ENCODE measurements at places on chromosomes 5 and 9.

GRCh38 chr5:132142459-132142858, 68.9 kb downstream of the CSF2 start:
- peaks cover 3% of the 10 kb centered on the region for H3K36me3 ChIP-seq
- no peak overlapping the region for H3K4me3 ChIP-seq
- DNase-seq, result no peak

GRCh38 chr9:37914701-37915358, 10.9 kb upstream of the SLC25A51 start:
- no peak overlapping the region for H3K4me3 ChIP-seq
- H3K4me1 ChIP-seq, result peaks cover 2% of the 10 kb centered on the region
- no peaks in the 10 kb centered on the region for H3K27me3 ChIP-seq

- no peaks in the 10 kb centered on the region for H3K4me1 ChIP-seq
- H3K27ac ChIP-seq, result no peak overlapping the region
- no peak overlapping the region for H3K4me3 ChIP-seq
- H3K27me3 ChIP-seq, result peaks cover 4% of the 10 kb centered on the region
- no peak for DNase-seq
- H3K36me3 ChIP-seq, result no peaks in the 10 kb centered on the region
These were observed 98.4 kb upstream of the C9orf72 start for GRCh38 chr9:27671636-27672035.

DNA sequence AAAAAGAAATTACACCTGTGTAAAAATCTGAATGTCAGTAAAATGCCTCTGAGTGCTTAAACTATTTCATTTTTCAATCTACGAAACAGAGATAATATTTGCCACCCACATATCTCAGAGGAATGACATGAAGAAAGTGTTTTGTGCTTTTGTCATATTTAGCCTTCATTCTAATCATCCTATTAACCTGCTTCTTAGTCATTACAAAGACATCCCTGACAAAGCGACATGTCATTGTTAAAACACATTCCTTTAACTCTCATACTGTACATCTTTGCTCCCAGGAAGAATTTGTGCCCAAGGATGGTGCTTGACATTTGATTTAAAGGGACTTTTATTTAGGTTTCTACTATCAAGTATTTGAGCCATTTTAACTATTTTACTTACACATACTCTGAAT, 275.9 kb downstream of the DMRTA1 start:
- no peaks in the 10 kb centered on the region for H3K36me3 ChIP-seq
- no peak overlapping the region for H3K4me3 ChIP-seq
- H3K27ac ChIP-seq, result no peak overlapping the region
- H3K27me3 ChIP-seq, result no peaks in the 10 kb centered on the region

DNA sequence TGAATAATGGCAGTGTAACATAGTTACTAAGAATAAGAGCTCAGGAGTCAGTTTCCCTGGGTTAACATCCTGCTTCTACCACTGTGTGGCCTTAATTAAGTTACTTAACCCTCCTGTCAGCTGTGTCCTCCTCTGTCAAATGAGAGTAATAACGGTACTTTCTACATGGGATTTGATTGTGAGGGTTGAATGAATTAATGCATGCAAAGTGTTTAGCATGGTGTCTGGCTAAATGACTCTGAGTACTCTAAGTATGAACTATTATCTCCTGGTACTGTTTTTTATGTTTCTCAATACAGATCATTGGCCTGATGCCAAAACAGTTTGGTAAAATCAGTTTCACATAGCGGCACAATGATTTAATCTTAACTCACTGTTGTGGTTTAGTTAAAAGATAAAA, 19.6 kb downstream of the ZNF131 start:
- no peak overlapping the region for H3K4me3 ChIP-seq
- no peak overlapping the region for H3K27ac ChIP-seq
- no peak for DNase-seq
- peaks cover 64% of the 10 kb centered on the region for H3K36me3 ChIP-seq
- H3K27me3 ChIP-seq, result no peaks in the 10 kb centered on the region

- H3K27me3 ChIP-seq, result no peaks in the 10 kb centered on the region
- H3K36me3 ChIP-seq, result no peaks in the 10 kb centered on the region
- H3K27ac ChIP-seq, result no peak overlapping the region
These were observed 62.1 kb upstream of the NUDT12 start for GRCh38 chr5:103624675-103625074.

DNA sequence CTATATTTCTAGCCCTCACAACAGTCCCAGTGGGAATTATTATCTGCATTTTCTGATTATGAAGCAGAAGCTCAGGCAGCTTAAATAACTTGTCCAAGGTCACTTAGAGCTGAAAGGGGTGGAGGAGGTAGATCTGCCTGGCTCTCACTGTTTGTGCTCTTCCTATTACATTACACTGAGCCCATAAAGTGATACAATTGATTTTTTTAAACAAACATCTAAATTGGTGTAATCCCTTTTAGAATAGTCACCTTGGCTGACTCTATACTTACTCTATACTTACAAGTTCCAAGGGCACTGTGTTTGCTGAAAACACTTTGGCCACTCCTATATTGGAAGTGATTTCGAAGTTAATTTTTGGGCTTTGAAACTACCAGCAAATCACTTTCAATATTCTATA, 144.7 kb downstream of the APBA1 start:
- H3K4me3 ChIP-seq, result no peak overlapping the region
- H3K27ac ChIP-seq, result no peak overlapping the region
- no peaks in the 10 kb centered on the region for H3K36me3 ChIP-seq

DNA sequence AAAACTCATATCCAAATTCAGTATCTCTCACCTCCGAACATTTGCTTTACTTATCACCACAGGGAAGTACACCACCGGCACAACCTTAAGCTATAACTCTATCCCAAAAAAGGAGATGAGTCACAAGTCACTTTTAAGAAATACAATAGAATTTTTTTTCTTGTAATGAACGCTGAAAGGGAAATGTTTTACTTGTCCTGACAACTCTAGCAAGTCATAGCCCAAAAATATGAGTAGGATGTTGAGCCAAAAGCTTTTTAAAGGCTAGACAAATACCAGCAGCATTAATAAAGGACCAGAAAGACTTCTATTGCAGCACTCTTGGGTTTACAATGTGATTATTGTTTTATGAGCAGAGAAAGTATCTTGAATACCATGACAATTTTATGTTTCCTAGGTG, 147.3 kb upstream of the FST start:
- H3K4me3 ChIP-seq, result no peak overlapping the region
- no peak for DNase-seq
- H3K27ac ChIP-seq, result no peak overlapping the region
- H3K4me1 ChIP-seq, result no peaks in the 10 kb centered on the region
- no peaks in the 10 kb centered on the region for H3K36me3 ChIP-seq

GRCh38 chr9:88383176-88383575, 5.1 kb upstream of the SPIN1 start:
- no peak overlapping the region for H3K27ac ChIP-seq
- DNase-seq, result no peak
- no peak overlapping the region for H3K4me3 ChIP-seq
- H3K27me3 ChIP-seq, result peaks cover 10% of the 10 kb centered on the region
- peaks cover 13% of the 10 kb centered on the region for H3K4me1 ChIP-seq

DNA sequence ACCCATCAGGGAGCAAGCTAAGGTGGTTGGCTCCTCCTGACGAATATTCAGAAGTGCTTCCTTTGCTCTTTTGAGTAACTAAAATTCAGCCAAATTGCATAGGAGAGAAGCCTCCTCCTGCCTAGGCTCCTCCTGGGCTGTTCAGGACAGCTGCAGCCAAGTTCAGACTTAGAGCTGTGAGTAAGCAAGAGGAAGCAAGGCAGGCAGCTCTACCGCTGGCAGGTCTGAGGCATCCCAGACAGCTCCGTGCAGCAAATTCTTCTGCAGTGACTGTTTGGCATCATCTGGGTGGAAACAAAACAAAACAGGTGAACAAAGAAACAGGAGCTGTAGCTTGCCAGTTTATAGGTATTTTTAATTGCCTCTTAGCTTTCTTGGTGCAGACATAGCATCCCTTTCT, 421.0 kb downstream of the GADD45G start:
- no peaks in the 10 kb centered on the region for H3K36me3 ChIP-seq
- no peaks in the 10 kb centered on the region for H3K4me1 ChIP-seq
- H3K4me3 ChIP-seq, result no peak overlapping the region
- peaks cover 35% of the 10 kb centered on the region for H3K27me3 ChIP-seq
- DNase-seq, result no peak
- H3K27ac ChIP-seq, result no peak overlapping the region

- no peaks in the 10 kb centered on the region for H3K36me3 ChIP-seq
- H3K4me1 ChIP-seq, result no peaks in the 10 kb centered on the region
- H3K27ac ChIP-seq, result no peak overlapping the region
- no peak for DNase-seq
- H3K4me3 ChIP-seq, result no peak overlapping the region
These were observed 141.0 kb downstream of the DCP2 start for GRCh38 chr5:113117543-113118115.

- peak overlapping the region; percentile 65 for H3K27ac ChIP-seq
- H3K4me3 ChIP-seq, result no peak overlapping the region
- peaks cover 59% of the 10 kb centered on the region for H3K36me3 ChIP-seq
- peaks cover 62% of the 10 kb centered on the region for H3K4me1 ChIP-seq
These were observed 59.9 kb downstream of the SERINC5 start for GRCh38 chr5:80195837-80196400.

GRCh38 chr5:139951296-139951924, 91.7 kb downstream of the NRG2 start:
- H3K4me1 ChIP-seq, result no peaks in the 10 kb centered on the region
- H3K27ac ChIP-seq, result no peak overlapping the region
- H3K36me3 ChIP-seq, result no peaks in the 10 kb centered on the region
- H3K4me3 ChIP-seq, result no peak overlapping the region
- DNase-seq, result no peak

GRCh38 chr5:68884144-68884754, 209.6 kb upstream of the SLC30A5 start:
- no peak overlapping the region for H3K4me3 ChIP-seq
- no peaks in the 10 kb centered on the region for H3K36me3 ChIP-seq
- no peak overlapping the region for H3K27ac ChIP-seq
- H3K27me3 ChIP-seq, result no peaks in the 10 kb centered on the region
- H3K4me1 ChIP-seq, result peaks cover 22% of the 10 kb centered on the region

- H3K36me3 ChIP-seq, result no peaks in the 10 kb centered on the region
- H3K27ac ChIP-seq, result no peak overlapping the region
- DNase-seq, result no peak
- no peak overlapping the region for H3K4me3 ChIP-seq
- peaks cover 26% of the 10 kb centered on the region for H3K27me3 ChIP-seq
These were observed 8.8 kb upstream of the SEPTIN8 start for GRCh38 chr5:132785864-132786263.

DNA sequence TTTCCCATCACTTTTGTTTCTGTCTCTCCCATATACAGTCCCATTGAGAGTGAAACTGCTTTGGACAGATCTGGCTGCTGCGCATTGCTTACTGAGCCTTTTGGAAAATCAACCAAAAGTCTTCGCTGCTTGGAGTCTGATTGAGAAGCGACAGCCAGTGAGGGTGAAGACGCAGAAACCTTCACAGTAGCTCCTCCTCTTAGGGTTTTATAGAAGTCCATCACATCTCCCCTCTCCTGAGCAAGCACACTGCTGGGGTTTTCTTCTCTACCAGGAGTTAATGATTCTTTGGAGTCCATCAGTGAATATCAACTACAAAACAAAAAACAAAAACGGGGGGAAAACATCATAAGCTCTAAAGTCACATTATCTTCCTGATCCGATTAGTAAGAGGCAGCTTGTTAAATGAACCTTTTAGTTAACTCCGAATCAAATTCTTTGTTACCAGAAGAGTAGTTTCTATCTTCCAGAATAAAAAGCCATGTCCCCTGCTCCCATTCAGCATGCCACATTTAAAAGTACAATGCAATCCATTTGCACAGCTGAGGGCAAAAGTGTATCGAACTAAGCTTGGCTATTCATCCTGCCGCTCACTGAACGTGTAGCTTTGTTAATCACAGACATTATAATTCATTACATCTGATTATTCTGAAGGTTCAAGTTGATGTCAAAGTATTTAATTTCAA, 2.8 kb downstream of the NR3C1 start:
- DNase-seq, result no peak
- no peak overlapping the region for H3K27ac ChIP-seq

- H3K4me1 ChIP-seq, result peaks cover 2% of the 10 kb centered on the region
- no peak for DNase-seq
- H3K27ac ChIP-seq, result no peak overlapping the region
- no peaks in the 10 kb centered on the region for H3K27me3 ChIP-seq
- H3K36me3 ChIP-seq, result peaks cover 32% of the 10 kb centered on the region
These were observed 127.3 kb downstream of the STARD4 start for GRCh38 chr5:111385051-111385450.

GRCh38 chr5:98424681-98425450, 348.6 kb upstream of the RGMB start:
- H3K36me3 ChIP-seq, result no peaks in the 10 kb centered on the region
- no peak overlapping the region for H3K4me3 ChIP-seq
- H3K4me1 ChIP-seq, result peaks cover 6% of the 10 kb centered on the region
- DNase-seq, result no peak
- H3K27me3 ChIP-seq, result no peaks in the 10 kb centered on the region

- no peak for DNase-seq
- H3K4me3 ChIP-seq, result no peak overlapping the region
- H3K27ac ChIP-seq, result no peak overlapping the region
- peaks cover 2% of the 10 kb centered on the region for H3K4me1 ChIP-seq
- H3K27me3 ChIP-seq, result peaks cover 10% of the 10 kb centered on the region
These were observed 78.7 kb upstream of the UNC5A start for GRCh38 chr5:176731506-176732160.

DNA sequence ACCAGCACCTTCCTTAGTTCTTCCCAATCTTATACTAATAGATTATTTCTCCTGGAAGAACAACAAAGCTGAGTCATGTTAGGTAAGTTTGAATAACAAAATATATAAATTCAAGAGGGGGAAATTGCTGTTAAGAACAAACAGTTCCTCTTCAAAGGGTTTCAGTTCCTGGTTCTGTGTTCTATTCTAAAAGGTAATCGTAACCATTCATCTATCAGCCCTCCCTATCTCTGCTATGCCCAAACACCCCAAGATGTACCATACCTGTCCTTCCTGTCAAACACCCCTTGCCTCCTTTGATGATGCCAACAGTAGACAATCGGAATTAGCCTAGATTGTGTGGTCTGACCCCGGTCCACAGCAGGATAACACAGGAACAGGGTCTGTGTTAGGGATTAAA, 4.2 kb upstream of the RNF180 start:
- no peaks in the 10 kb centered on the region for H3K36me3 ChIP-seq
- DNase-seq, result no peak
- H3K4me3 ChIP-seq, result no peak overlapping the region
- no peak overlapping the region for H3K27ac ChIP-seq
- peaks cover 3% of the 10 kb centered on the region for H3K4me1 ChIP-seq

DNA sequence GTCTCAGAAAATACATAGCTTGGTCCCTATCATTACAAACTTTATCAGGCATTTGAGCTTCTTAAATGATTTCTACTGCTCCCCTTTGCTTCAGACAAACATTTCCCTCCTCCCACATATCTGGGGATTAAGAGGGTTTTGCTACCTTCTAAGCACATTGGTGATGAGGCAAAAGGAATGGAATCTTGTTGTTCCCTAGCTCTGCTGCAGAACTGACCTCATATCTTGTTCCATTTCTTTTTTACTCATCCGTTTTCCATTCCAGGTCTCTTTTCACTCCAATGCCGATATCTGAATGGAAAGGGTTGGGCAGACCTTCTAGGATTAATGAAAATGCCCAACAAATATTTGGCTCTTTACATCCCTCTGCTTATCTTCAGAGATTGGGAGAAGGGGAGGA, 444.6 kb downstream of the ZNF608 start:
- no peak overlapping the region for H3K4me3 ChIP-seq
- no peaks in the 10 kb centered on the region for H3K27me3 ChIP-seq
- DNase-seq, result no peak
- no peaks in the 10 kb centered on the region for H3K36me3 ChIP-seq
- H3K4me1 ChIP-seq, result no peaks in the 10 kb centered on the region

GRCh38 chr5:90613459-90613858, 54.9 kb downstream of the ADGRV1 start:
- no peak overlapping the region for H3K27ac ChIP-seq
- no peaks in the 10 kb centered on the region for H3K36me3 ChIP-seq
- no peak for DNase-seq
- H3K4me3 ChIP-seq, result no peak overlapping the region
- no peaks in the 10 kb centered on the region for H3K4me1 ChIP-seq

Measured in activated CD8-positive, alpha-beta T cell treated with anti-CD3 and anti-CD28 coated beads, Interleukin-2, amount 10 ng/mL, durations not matched to agents 7 days and 5 days (primary cell).